ENCODE measurements at places on chromosomes 5 and 9.
A peak's percentile ranks its signal among the peaks of the same experiment; 100 is the strongest.

DNA sequence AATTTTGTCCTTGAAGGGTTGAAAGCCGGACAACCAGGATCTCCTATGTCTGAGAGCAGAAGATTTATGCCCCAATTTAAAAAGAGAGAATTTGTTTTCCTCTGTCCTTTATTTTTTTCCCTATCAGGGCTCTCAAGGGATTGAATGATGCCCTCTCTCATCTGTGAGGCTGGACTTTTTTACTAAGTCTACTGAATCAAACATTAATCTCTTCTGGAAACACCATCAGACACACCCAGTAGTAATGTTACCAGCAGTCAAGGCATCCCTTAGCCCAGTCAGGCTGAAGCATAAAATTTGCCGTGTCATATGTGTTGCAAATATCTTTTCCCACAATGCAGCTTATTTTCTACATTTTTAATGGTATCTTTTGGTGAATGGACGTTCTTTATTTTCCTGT, 1497.9 kb downstream of the MAT2B start:
- no peak for DNase-seq

DNA sequence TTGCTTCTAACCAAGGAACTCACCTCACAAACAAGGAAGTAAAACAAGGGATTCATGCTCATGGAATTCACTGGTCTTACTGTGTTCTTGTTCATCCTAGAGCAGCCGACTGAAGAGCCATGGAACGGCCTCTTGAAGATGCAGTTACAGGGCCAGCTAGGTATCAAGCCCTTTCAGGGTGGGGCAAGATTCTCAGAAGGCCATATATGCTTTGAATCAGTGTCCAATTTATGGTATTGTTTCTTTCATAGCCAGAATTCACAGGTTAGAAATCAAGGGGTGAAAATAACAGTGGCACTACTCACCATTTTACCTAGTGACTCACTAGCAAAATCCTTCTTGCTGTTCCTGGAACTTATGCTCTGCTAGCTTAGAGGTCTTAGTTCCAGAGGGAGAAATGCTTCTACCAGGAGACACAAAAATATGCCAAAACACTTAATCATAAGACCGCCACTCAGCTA, 159.5 kb upstream of the CDH10 start:
- no peak for DNase-seq

- DNase-seq: no peak
Measured at GRCh38 chr9:133168432-133168831, 4.7 kb upstream of the GBGT1 start.

DNA sequence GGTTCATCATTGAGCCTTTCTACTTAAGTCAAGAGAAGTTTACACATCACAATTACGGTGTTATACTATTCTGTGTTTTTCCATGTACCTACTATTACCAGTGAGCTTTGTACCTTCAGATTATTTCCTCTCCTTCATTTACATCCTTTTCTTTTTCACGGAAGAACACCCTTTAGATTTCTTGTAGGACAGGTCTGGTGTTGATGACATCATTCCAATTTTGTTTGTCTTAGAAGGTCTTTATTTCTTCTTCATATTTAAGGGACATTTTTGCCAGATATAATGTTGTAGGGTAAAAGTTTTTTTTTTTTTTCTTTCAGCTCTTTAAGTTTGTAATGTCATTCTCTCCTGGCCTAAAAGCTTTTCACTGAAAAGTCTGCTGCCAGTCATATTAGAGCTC, 637.1 kb upstream of the RIOK2 start:
- DNase-seq: no peak

- DNase-seq: no peak
Measured at GRCh38 chr5:77725616-77726015, 50.5 kb downstream of the TBCA start.

- DNase-seq: no peak
Measured at GRCh38 chr9:90070056-90070455, 465.2 kb downstream of the GADD45G start.

DNA sequence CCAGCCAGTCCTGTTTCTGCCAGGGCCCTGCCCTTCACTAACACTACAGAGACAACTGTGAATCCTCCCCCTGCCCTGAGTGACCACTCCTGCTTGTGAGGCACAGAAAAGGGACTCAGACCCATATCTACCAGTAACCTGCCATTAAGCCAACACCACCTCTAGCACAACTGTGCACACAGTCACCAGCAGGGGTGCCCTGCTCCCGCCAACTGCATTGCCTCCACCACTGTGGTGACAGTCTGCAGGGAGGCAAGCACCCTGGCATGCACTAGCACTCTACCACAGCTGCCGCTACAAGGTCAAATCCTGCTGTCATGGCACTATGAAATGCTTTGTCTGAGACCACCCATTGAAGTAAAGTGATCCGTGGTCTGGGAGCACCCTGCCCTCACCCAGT, 1028.5 kb upstream of the CDH9 start:
- no peak for DNase-seq

GRCh38 chr5:112779531-112779930, 41.8 kb downstream of the APC start:
- DNase-seq: no peak

GRCh38 chr5:85441156-85441555, 1056.5 kb upstream of the EDIL3 start:
- DNase-seq: no peak

- DNase-seq: no peak
Measured at GRCh38 chr5:1835431-1835830, 34.2 kb downstream of the NDUFS6 start.

DNA sequence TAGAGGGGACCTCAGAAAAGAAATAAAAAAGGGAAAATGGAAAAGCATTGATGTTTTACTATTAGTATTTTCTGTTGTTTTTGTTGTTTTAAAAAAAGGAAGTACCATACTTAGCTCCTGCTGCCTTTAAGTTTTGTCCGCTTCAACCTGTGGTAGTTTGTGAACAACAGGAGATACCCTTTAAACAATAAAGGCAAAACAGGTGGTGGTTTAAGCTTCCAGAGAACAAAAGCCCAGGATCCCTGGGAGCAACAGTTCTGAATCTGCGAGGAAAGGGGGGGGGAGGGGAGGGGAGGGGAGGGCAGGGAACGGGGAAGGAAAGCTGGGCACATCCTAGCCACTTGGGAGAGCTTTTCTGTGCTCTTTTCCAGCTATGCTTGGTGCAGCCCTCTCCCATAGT, 2.1 kb upstream of the PSIP1 start:
- no peak for DNase-seq

GRCh38 chr5:159156426-159157238, 52.7 kb downstream of the RNF145 start:
- peak; percentile 15 for DNase-seq

GRCh38 chr5:121693864-121694263, 157.8 kb upstream of the FTMT start:
- no peak for DNase-seq

DNA sequence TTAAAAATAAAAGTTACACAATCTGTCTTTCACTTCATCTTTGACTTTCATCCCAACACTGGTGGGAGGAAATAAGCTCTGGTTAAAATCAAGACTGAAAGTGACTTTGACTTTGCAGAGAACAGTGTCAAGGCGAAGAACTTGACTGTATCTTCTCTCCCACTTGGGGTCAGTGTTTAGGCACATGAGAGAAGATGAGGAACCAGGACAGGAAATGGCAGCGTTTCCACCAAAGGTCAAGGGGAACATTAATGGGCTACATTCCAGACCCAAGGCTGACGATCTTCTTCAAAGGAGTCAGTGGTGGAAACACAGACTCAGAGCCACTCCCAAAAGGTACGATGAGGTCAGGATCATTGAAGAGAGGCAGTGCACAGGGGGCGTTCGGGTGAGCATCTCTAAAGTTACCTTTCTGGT, 409.5 kb downstream of the ARHGEF28 start:
- DNase-seq: no peak

GRCh38 chr5:22663134-22663533, 190.0 kb downstream of the CDH12 start:
- DNase-seq: no peak

DNA sequence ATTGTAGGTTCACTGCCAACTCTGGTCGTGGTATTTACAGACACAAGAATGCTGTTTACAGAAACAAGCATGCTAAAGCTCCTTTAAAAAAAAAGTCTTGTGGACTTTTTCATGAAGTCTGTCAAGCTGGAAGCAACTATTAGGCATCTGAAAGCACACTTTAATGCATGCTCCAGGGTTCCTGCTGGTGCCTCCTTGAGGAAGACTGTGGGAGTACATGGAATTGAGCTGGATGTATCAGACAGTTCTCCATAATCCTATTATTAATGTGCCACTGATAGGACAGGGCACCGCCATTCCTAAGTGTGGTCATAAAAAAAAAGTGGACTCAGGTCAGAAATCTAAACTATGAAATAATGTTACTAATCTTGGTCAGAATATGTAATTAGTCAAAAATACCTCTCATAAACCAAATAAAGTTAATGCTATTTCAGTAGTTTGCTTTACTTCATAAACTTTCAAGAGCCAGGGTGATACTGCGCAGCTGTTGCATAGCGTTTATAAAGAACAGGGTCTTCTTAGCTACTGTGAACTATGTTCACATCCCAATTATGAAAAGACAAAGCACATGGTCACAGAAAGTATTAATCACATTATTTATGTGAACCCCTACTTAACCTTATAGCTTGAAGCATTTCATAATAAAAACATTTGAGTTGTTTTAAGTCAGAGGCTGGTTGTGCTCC, 390.8 kb upstream of the PTGER4 start:
- DNase-seq: no peak

- no peak for DNase-seq
Measured at GRCh38 chr9:121292801-121293241, 24.9 kb downstream of the GSN start.

- DNase-seq: no peak
Measured at GRCh38 chr9:86767373-86767772, 179.9 kb downstream of the GAS1 start.

GRCh38 chr5:72658161-72658560, 151.0 kb upstream of the ZNF366 start:
- DNase-seq: no peak

DNA sequence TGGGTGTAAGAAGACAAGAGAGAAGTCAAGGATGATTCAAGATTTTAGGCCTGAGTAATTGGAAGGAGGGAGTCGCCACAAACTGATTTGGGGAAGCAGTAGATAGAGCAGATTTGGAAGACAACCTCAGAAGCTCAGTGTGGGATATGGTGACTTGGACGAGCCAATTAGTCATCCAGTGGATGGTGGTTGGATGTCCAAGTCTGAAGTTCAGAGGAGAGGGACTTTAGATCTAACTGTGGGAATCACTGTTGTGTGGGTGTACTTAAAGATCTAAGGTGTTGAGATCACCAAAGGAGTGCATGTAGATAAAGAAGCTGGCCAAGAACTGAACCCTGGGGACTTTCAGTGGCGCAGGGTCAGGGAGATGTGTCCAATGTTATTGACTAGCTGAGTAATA, 2.2 kb downstream of the IDNK start:
- DNase-seq: no peak

GRCh38 chr9:68739621-68740174, 34.7 kb downstream of the PIP5K1B start:
- DNase-seq: no peak

DNA sequence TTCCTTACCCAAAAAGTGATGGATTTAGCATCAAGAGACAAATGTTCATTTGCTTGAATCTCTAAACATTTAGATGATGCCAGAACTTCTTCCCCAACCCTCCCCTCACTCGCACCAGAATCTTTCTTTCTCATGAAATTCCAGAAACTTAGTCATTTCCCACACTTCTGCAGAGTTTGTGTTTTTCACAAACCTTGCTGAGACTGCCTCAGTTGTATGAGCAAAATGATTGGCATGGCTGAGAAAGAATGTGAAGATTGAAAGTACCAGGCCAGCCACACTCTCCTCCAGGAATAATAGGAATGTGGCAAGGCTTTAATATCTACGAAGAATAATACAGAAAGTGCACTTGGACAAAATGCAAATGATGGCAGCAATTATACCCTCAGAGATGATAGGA, 428.3 kb upstream of the CDH6 start:
- DNase-seq: no peak

GRCh38 chr9:89802781-89803355, 198.1 kb downstream of the GADD45G start:
- peak; percentile 50 for DNase-seq

DNA sequence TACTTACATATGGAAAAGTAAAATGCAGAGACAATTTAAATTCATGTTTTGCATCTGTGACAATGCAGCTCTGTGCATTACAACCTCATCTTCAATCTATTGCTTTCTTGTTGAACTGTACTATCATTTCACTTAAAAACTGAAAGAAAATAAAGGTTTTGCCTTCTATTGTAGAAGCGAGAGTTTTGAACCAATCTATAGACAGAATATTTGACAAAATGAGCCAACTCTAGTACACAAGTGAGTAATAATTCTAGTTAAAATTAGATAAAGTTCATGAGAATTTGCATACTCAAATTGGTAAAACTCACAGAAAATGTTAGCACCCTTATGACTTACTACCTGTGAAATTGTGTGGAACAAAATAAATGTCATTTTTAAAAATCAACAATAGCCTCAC, 123.7 kb downstream of the EDIL3 start:
- DNase-seq: no peak

GRCh38 chr5:171986772-171987171, 19.7 kb downstream of the FBXW11 start:
- no peak for DNase-seq
